ENCODE measurements at places on chromosomes 6 and 20.

DNA sequence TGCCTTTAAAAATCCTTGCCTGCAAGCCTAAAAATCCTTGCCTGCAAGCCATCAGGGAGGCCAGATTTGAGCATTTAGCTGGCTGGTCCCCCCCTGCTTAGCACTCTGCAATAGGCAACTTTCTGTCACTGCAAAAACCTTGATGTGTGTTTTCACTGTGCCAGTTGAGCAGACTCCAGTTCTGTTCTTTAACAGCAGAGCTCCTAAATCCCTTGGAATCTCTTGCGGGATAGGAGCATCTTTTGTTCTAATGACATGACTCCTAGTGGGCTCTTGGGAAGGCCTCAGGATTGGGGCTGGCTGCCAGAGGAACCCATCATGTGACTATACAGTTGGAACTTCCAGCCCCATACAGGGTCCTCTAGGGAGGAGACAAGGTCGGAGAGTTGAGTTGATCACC, 50.4 kb downstream of the FAM184A start:
- DNase-seq: no peak

DNA sequence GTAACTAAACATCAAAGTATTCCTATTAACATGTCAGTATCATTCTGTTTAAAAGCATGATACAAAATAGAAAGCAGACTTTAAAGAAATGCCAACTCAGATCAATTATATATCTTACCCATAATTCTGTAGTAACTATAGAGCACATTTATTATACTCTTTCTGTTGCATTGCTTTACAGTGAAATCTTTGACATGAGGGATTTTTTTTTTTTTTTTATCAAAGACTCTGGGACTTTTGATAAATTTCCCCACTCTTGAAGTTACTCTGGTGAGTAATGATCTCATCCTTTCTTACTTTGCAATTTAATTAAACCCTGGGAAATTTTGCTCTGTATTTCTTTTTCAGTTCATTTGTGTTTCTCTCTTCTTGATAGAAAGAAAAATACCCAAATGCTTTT, 17.4 kb downstream of the ADGRF4 start:
- DNase-seq: no peak

- DNase-seq: no peak
These were observed 89.9 kb downstream of the NOL4L start for GRCh38 chr20:32495217-32495565.

- no peak for DNase-seq
These were observed 28.8 kb downstream of the FAM229B start for GRCh38 chr6:112116221-112116620.

DNA sequence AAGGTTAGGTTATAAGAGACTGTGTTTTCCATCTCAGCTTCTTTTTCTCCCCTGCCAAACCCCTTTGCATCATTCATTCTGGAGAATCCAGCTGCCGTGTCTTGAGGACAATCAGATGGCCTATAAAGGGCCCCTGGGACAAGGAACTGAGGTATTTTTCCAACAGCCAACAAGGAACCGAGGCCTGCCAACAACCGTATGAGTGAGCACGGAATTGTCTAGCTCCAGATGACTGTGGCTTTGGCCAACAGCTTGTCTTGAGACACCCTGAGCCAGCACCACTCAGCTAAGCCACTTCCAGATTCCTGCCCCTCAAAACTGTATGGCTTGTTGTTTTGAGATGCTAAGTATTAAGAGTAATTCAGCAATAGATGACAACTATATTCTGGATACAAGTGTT, 433.7 kb upstream of the HSF2 start:
- no peak for DNase-seq

GRCh38 chr6:159819932-159820640, 20.0 kb downstream of the PNLDC1 start:
- no peak for DNase-seq

DNA sequence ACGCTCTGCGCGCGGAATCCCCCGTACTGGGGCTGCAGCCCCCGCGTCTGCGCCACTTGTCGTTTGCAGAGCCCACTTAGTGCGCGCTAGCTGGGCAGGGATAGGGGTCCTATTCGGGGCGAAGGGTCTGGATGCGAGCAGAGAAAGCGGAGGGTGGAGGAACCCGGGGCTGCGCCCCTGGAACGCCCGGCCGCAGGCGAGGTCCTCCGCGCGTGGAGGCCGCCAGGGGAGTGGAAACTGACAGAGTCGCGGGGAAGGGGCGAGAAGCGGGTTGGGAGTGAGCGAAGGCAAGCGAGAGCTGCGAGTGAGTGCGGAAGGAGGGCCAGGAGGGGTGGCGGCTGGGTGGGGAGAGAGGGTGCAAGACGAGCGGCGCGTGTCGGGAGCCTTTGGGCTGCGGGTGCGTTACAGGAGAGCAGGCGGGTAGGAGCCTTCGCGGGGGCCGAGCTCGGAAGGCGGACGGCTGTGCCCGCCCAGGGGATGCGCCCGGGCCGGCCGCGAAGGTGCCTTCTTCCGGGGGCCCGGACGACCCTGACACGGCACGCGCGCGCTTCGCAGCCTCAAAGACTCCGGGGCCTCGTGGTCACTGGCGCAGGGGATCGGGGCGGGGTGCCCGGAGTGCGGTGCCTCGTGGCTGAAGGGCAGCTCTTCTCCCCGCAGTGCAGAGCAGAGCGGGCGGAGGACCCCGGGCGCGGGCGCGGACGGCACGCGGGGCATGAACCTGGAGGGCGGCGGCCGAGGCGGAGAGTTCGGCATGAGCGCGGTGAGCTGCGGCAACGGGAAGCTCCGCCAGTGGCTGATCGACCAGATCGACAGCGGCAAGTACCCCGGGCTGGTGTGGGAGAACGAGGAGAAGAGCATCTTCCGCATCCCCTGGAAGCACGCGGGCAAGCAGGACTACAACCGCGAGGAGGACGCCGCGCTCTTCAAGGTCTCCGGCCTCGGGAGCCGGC, 1.2 kb downstream of the IRF4 start:
- DNase-seq: no peak

- no peak for DNase-seq
These were observed 12.8 kb upstream of the FANCE start for GRCh38 chr6:35439308-35439707.

DNA sequence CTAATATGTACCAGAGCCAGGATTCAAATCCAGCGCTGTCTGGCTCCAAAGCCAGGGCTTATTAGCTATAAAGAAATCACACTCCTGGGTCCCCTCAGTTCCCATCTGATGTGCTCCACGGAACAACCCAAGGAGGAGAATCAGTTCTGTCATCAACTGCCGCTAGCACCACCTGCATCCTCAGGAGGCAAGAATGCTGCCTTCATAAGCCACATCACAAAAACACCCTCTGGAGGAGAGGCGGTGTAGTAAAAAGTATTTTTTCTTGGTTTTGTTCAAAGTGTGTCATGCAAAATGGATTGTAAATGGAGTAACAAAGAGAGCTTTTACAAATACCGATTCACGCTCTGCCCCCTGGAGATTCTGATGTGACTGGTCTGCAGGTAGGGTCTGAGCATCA, 57.1 kb downstream of the TNFRSF21 start:
- no peak for DNase-seq

GRCh38 chr6:144156338-144156737, 6.0 kb downstream of the STX11 start:
- DNase-seq: no peak

GRCh38 chr20:31704225-31705119, 18.2 kb downstream of the BCL2L1 start:
- no peak for DNase-seq

GRCh38 chr20:23227274-23227673, 123.3 kb upstream of the NXT1 start:
- DNase-seq: no peak

All from stimulated activated CD8-positive, alpha-beta memory T cell treated with anti-CD3 and anti-CD28 coated beads, Interleukin-4, amount 100 ng/mL, for 4 hours (primary cell).